ENCODE measurements at places on chromosomes 7 and 10. TPM values are rescaled to one million over a fixed set of nuclear protein-coding genes. Genes with fewer than 3 reads are reported as not detected.

- peaks cover 13% of the 10 kb centered on the region for H3K4me1 ChIP-seq
- peaks cover 9% of the 10 kb centered on the region for H3K36me3 ChIP-seq
- H3K27ac ChIP-seq: no peak overlapping the region
- DNase-seq: no peak
- H3K27me3 ChIP-seq: no peaks in the 10 kb centered on the region
Observed at GRCh38 chr7:17917842-17918241, 22.5 kb downstream of the SNX13 start.

GRCh38 chr10:104028146-104028545, 57.5 kb downstream of the COL17A1 start:
- no peaks in the 10 kb centered on the region for H3K4me1 ChIP-seq
- peaks cover 26% of the 10 kb centered on the region for H3K36me3 ChIP-seq
- no peak overlapping the region for H3K27ac ChIP-seq
- H3K4me3 ChIP-seq: no peak overlapping the region
- no peaks in the 10 kb centered on the region for H3K27me3 ChIP-seq

Gene NSMCE4A
- 31.0 TPM for total RNA-seq

Gene CSGALNACT2
- total RNA-seq: 36.6 TPM

Measured in osteocyte (in vitro differentiated cells).